ENCODE measurements at places on chromosomes 7 and 10.

DNA sequence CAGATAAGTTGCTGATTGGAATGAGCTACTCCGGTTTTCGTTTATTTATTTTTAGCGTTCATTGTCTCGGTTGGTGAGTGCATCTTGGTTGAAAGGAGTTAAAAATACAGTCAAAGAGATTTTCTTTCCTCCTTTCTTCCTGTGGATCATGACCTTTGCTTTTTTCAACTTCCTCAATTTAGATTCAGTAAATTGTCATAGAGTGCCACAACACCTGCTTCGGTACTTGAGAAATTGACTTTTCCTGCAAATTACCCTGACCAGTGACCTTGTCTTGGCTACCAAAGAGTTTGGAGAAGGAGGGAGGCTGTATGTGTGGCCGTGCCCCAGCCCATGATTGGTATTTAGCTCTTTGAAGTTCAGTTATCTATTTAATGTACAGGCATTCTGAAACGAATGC, 128.7 kb downstream of the FAM204A start:
- no peak for DNase-seq

DNA sequence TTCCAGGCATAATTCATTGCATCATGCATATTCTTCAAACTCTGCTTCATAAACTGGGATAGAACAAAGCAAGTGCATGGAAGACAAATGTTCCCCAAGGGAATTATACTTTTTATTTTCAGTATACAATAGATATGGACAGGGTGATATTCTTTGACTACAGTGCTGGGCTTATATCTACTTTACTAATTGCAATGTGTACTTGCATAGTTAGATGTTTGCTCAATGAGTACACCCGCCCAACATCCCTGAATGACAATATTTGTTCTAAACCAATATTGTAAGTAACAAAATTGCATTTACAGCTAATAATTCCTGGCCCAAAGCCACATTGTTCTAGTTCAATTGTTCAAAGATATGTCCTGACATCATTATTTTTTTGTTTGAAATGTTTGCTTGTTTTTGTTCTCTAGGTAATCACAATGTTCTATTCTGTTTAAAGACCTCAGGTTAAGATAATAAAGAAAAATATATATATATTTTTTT, 171.4 kb downstream of the PTN start:
- DNase-seq: no peak

DNA sequence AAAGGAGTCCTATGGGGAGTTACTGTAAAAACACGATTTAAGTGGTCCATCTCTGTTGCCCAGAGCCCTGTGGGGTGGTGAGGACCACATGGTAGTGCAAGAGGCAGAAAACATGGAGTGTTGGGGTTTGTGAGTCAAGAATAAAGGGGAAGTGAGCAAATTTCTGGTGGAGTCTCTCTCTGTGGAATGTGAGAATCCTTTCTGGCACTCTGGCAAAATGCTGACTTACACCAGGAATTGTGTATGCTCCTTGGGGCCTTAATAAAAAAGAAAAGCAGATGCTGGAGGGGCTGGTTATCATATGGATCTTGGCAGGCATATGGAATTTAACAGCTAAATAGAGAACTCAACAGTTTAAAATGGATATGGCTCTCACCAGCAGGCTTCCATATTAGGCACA, 486.0 kb downstream of the TNS3 start:
- no peak for DNase-seq

DNA sequence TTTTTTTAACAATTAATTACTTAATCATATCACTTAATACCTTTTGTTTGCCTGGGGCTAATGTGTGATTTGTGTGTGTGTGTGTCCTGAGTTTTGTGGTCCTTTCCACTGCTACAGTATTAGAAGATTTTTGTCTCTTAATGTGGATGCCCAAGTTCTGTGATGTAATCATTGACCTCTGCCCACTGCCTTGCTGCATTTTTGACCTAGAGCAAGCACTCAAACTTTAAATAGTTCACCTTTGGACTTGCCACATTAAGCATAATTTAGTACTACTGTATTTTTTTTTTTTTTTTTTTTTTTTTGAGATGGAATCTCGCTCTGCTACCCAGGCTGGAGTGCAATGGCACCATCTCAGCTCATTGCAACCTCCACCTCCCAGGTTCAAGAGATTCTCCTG, 52.7 kb downstream of the VCL start:
- no peak for DNase-seq

DNA sequence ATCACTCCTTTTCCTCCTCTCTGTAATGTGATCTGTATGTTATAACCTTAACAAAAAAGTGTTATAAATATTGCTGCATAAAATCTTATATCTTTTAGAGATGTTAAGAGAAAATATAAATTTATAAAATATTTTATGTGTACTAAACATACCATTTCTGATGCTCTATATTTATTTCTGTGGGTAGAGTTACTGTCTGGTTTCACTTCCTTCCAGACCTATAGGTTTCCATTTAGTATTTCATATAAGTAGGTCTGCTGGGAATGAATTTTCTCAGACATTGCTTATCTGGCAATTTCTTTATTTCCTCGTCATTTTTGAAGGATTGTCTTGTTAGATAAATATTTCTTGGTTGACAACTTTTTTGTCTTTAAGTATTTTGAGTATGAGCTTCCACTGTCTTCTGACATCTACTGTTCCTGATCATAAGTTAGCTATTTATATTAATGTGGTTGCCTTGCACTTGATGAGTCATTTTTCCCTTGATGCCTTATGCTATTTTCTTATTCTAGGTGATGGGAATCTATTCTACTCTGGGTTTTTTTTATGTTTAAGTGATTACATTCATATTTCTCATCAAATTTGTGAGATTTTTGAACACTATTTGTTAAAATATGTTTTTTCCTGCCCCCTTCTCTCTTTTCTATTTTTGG, 11.2 kb upstream of the THSD7A start:
- DNase-seq: no peak

- no peak for DNase-seq
Observed at GRCh38 chr7:302054-302992, 12.4 kb downstream of the FOXL3 start.

- DNase-seq: no peak
Observed at GRCh38 chr10:101130984-101131961, at the start of gene TLX1. Gene TLX1 (plus strand): TSS chr10:101131300. CDS start chr10:101131542, 242 bp downstream.

DNA sequence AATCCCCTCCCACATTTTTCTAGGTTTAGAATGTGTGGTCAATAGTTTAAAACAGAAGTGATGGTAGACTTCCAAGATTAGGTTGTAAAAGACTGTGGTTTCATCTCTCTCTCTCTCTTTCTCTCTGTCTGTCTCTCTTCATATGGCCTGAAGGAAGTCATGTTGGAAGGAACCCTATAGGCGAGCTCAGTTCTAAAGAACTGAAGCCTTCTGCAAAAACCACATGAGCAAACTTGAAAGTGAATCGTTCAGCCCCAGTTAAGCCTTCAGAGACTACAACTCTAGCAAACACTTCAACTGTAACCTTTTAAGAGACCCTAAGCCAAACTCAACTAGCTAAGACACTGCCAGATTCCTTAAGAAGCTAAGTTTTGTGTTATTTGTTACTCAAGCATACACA, 707.5 kb upstream of the LRRTM3 start:
- DNase-seq: no peak

DNA sequence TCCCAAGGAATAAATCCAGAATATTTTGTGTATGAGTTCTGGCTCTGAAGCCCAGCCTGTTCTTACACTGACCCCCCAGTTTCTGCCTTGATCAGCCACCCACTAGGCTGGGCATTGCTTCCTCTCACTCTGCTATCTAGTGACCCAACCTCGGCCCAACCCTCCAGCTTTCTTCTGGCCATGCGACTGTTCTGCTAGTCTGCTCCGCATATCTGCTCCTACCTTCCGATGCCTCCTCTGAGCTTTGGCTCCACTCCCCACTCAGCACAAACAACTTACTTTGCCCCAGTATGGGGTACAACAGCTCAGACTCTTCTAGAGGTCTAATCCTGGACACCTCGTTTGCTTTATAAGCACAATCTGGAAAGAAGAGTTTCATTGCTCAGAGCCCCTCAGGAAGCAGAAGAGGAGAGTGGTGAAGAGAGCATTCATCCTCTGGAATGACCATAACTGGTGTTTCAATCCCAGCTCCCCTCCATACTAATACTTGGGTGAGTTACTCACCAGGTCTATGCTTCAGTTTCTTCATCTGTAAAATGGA, 99.6 kb downstream of the NPSR1 start:
- DNase-seq: no peak

GRCh38 chr7:70657989-70658632, 473.8 kb upstream of the GALNT17 start:
- DNase-seq: no peak

DNA sequence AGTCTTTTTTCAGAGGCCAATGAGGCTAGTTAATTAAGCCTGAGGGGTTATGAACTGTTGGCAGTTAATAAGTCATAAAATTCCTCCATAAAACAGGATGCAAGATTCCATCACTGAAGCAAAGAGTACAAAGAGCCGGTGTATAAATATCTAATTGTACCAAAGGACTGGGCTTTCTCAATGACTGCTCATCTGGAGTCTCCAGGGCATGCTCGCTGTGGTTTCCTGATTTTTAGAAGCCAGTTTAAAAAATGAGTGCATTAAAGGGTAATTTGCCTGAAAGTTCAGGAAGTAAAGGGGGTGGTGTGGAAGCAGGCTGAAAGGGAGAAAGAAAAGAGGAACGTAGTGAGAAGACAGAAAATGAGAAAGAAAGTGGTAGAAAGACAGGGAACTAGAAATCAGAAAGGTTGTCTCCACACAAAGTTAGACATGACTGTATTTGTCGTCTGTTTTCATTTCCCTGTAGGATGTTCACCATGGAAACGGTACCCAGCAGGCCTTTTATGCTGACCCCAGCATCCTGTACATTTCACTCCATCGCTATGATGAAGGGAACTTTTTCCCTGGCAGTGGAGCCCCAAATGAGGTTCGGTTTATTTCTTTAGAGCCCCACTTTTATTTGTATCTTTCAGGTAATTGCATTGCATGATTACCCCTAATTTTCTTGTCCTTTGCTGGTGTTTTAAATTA, 282.3 kb downstream of the TWIST1 start:
- DNase-seq: no peak

- no peak for DNase-seq
Observed at GRCh38 chr7:112790586-112791003, 402 bp upstream of the TMEM168 start.

Data from skeletal muscle cell (primary cell).